ENCODE measurements at places on chromosomes 16 and 17.

DNA sequence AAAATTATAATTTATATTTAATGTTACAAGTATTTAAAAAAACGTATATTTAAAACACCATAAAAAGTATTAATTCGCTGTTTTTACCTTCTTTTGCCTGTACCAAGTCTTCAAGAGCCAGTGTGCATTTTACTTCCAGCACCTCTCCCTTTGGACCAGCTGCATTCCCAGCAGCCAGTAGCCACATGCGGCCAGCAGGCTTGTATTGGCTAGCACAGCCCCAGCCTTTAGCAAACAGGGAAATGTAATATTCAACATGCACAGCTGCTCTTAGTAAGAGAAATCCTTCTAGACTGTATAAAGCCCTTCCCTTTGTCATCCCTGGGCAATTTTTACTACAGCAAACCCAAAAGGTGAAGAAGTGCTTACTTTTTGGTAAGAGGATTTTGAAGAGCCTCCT, 6.6 kb downstream of the DHODH start:
- H3K27ac ChIP-seq, result peak overlapping the region; percentile 38
- no peak overlapping the region for H3K4me3 ChIP-seq
- no peaks in the 10 kb centered on the region for H3K27me3 ChIP-seq
- DNase-seq, result no peak
- peaks cover 4% of the 10 kb centered on the region for H3K36me3 ChIP-seq

DNA sequence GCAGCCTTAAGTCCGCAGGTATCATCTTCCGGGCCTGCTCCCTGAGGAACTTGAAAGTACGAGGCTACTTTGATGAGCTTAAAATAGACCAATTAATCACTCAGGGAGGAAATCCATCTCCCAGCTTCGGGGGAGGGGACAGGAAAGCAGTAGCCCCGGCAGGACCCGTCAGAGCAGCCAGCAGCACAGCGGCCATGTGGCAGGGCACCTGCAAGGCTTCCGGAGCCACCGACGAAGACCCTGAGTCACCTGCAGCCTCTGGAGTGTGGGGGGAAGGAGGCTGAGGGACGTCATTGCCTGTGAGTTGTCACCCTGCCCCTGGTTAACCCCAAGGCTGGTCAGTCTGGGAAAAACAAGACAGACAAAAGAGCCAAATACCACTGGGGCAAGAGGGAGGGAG, 4.4 kb upstream of the CYB561 start:
- H3K27ac ChIP-seq, result no peak overlapping the region
- H3K27me3 ChIP-seq, result peaks cover 12% of the 10 kb centered on the region
- H3K4me1 ChIP-seq, result peaks cover 8% of the 10 kb centered on the region
- H3K36me3 ChIP-seq, result no peaks in the 10 kb centered on the region
- H3K4me3 ChIP-seq, result no peak overlapping the region

- no peaks in the 10 kb centered on the region for H3K36me3 ChIP-seq
- H3K4me1 ChIP-seq, result no peaks in the 10 kb centered on the region
- no peak overlapping the region for H3K27ac ChIP-seq
- no peak overlapping the region for H3K4me3 ChIP-seq
- peak; percentile 30 for DNase-seq
Measured at GRCh38 chr17:82281502-82282238, 8.2 kb upstream of the CSNK1D start.

DNA sequence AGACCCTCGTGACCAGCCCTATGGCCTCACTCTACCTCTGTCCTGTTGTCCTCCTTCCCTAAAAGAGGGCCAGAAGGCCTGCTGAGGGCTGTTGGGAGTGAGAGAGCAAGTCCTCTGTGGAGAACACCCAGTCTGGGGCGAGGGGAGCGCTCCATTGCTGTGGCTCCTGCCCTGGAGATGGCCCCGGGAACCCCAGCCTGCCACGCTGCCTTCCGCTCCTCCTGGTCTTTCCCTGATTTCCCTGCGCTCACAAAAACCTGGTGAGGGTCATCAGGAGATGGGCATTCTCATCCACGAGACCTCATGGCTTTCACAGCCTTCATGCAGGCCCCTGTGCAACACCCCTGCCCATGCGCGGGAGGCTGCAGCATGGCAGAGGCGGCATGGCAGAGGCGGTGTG, 21.2 kb downstream of the DRC3 start:
- no peaks in the 10 kb centered on the region for H3K27me3 ChIP-seq
- H3K4me3 ChIP-seq, result no peak overlapping the region
- no peak overlapping the region for H3K27ac ChIP-seq
- H3K36me3 ChIP-seq, result no peaks in the 10 kb centered on the region
- peaks cover 21% of the 10 kb centered on the region for H3K4me1 ChIP-seq

GRCh38 chr16:85017151-85017550, 5.8 kb upstream of the ZDHHC7 start:
- H3K4me1 ChIP-seq, result peaks cover 13% of the 10 kb centered on the region
- no peak for DNase-seq
- no peak overlapping the region for H3K4me3 ChIP-seq
- no peaks in the 10 kb centered on the region for H3K27me3 ChIP-seq

DNA sequence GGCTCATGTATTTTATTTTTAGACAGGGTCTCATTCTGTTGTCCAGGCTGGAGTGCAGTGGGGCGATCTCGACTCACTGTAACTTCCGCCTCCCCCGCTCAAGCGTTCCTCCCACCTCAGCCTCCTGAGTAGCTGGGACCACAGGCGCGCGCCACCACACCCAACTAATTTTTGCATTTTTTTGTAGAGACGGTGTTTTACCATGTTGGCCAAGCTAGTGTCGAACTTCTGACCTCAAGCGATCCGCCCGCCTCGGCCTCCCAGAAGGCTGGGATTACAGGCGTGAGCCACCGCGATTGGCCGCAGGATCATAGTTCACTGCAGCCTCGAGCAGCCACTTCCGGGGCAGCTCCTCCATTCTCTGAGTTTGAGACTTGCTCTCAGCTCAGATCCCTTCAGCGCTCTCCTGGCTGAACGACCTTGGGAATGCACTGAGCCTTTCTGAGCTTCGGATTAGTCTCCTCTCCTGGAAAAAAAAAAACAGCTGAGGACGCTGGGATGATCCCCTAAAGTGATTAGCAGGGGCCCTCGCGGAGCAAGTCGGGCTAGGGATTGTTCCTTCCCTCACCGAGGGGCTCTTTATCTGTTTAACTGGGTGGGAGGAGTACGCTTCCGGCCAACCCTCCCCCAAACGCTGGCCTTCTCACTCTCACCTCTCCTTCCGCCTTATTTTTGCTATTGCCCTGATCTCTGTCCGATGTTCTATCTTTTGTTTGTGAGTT, 1.1 kb upstream of the PKMYT1 start:
- H3K36me3 ChIP-seq, result no peaks in the 10 kb centered on the region
- peaks cover 6% of the 10 kb centered on the region for H3K27me3 ChIP-seq
- DNase-seq, result no peak
- H3K4me3 ChIP-seq, result peak overlapping the region; percentile 89
- H3K27ac ChIP-seq, result no peak overlapping the region
- peaks cover 25% of the 10 kb centered on the region for H3K4me1 ChIP-seq

DNA sequence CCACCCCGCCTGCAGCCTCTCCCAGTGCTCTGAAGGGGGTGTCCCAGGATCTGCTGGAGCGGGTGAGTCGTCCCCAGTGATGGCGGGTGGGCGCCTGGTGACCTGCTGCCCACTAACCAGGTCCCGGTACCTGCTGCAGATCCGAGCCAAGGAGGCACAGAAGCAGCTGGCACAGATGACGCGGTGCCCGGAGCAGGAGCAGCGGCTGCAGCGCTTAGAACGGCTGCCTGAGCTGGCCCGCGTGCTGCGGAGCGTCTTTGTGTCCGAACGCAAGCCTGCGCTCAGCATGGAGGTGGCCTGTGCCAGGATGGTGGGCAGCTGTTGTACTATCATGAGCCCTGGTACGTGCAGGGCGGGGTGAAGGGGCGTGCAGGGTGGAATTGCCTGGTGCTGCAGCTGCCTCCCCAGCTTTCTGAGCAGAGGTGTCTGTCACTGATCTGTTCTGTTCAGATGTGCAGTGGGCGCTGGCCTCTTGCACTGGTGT, 3.6 kb downstream of the CDT1 start:
- no peak overlapping the region for H3K4me3 ChIP-seq
- H3K4me1 ChIP-seq, result peaks cover 13% of the 10 kb centered on the region
- no peak overlapping the region for H3K27ac ChIP-seq
- H3K36me3 ChIP-seq, result peaks cover 6% of the 10 kb centered on the region

- H3K27ac ChIP-seq, result peak overlapping the region; percentile 75
- H3K4me3 ChIP-seq, result peak overlapping the region; percentile 8
- H3K27me3 ChIP-seq, result no peaks in the 10 kb centered on the region
- peaks cover 51% of the 10 kb centered on the region for H3K4me1 ChIP-seq
Measured at GRCh38 chr17:77476931-77477805, 336.4 kb downstream of the SEC14L1 start.

DNA sequence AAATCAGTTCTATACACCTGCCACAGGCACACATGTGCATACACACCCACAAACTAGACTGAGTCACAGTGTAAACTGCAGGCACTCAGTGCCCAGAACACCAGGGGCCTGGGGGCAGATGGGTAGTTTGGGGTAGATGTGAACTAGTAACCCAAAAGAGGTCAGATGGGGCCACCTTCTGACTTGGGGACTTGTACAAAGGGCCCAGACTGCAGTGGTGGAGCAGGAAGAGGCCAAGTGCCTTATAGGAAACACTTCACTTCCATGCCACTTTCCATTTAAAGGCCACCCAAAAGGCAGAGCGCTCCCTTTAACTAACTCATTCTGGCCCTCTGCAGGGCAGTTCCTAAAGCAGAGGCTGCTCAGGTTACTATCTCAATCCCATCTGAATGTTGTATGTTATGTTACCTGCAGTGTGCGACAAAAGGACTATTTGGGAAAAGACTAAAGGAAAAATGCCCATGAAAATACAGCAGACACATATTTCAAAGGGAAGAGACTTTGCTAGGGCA, 27.8 kb upstream of the ERN1 start:
- no peak overlapping the region for H3K4me3 ChIP-seq
- H3K27me3 ChIP-seq, result no peaks in the 10 kb centered on the region
- H3K4me1 ChIP-seq, result peaks cover 84% of the 10 kb centered on the region

- DNase-seq, result no peak
- H3K27me3 ChIP-seq, result peaks cover 13% of the 10 kb centered on the region
- peaks cover 5% of the 10 kb centered on the region for H3K4me1 ChIP-seq
- H3K4me3 ChIP-seq, result peak overlapping the region; percentile 67
- H3K27ac ChIP-seq, result no peak overlapping the region
Measured at GRCh38 chr17:62629556-62630364, 2.3 kb downstream of the MRC2 start.

- H3K36me3 ChIP-seq, result peaks cover 15% of the 10 kb centered on the region
- no peak overlapping the region for H3K4me3 ChIP-seq
- H3K27me3 ChIP-seq, result no peaks in the 10 kb centered on the region
- no peak for DNase-seq
- H3K4me1 ChIP-seq, result no peaks in the 10 kb centered on the region
- no peak overlapping the region for H3K27ac ChIP-seq
Measured at GRCh38 chr17:36525113-36525512, 9.6 kb downstream of the MYO19 start.

GRCh38 chr16:68898026-68898425, 54.7 kb downstream of the TANGO6 start:
- no peak overlapping the region for H3K27ac ChIP-seq
- peaks cover 14% of the 10 kb centered on the region for H3K4me1 ChIP-seq
- no peak for DNase-seq
- no peaks in the 10 kb centered on the region for H3K36me3 ChIP-seq
- no peaks in the 10 kb centered on the region for H3K27me3 ChIP-seq
- no peak overlapping the region for H3K4me3 ChIP-seq

DNA sequence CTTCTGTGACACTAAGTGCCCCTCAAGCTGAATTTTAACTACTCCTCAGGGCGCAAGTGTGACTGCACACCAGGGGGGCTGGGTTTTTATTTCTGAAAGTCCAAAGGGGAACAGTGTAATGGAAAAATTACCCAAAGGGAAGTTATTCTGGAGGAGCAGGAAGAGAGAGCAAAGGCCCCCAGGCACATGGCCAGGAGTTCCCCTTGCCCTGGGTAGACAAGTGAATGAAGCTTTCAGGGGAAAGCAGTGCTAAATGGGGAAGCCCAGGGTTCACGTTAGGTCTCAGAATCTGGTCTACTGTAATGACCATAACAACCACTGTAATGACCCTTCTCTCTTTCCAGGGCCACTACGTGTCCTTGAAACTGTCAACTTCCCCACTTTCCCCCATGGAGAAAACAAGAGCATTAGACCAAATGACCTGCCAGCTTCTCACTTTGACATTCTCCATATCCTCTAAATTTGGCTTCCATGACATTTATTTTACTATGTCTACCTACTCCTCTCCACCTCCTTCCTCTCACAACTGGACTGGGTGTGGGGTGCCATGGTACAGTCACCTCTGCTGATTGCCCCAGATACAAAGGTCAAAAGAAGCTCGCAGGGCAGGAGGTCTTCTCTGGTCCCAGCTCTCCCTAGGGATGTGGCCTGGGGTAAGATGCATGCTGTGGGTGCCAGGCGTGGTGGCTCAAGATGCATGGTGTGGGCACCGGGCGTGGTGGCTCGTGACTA, 34.1 kb upstream of the MMP2 start:
- no peaks in the 10 kb centered on the region for H3K36me3 ChIP-seq
- no peak for DNase-seq
- no peak overlapping the region for H3K27ac ChIP-seq
- no peaks in the 10 kb centered on the region for H3K4me1 ChIP-seq
- no peak overlapping the region for H3K4me3 ChIP-seq

- H3K27ac ChIP-seq, result no peak overlapping the region
- H3K4me1 ChIP-seq, result no peaks in the 10 kb centered on the region
- no peaks in the 10 kb centered on the region for H3K36me3 ChIP-seq
Measured at GRCh38 chr17:19016881-19017280, 12.3 kb upstream of the FAM83G start.

DNA sequence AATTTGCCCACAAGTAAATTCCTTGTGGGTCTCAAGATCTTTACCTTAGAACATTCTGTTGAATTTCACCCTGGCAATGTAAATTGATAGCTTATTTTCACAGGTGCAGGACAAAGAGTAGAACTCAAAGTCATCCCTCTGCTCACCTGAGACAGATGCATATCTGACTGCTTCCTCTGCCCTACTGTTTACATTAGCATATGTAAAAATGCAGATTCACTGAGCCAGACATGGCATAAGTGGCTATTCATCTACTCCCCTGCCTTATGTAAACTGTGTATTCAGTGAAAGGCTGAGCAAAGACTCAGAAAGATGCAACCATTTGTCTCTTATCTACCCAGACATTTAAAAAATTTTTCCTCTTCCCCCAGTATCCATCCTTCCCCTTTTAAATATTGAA, 22.3 kb upstream of the MILR1 start:
- no peak overlapping the region for H3K4me3 ChIP-seq
- no peak overlapping the region for H3K27ac ChIP-seq
- no peak for DNase-seq
- H3K36me3 ChIP-seq, result no peaks in the 10 kb centered on the region
- H3K27me3 ChIP-seq, result no peaks in the 10 kb centered on the region

DNA sequence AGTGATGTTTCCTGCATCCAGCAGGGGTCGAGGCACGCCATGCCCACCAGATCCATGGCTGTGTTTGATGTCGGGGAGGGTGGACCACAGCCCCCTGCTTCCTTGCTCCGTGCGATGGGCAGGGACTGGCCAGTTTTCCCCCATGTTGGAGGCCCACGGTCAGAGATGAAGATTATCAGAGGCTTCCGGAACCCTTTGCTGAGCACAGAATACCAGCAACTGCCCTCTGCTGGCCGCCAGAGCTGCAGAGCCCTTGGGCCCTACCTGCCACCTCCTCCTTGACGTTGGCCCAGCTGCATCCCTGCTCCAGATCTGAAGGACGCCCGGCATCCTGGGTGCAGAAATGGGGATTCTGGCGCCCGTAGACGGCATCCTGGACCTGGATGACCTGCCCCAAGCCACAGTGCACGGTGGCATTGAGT, 23.7 kb upstream of the BCO1 start:
- no peaks in the 10 kb centered on the region for H3K27me3 ChIP-seq
- H3K4me1 ChIP-seq, result no peaks in the 10 kb centered on the region
- no peak overlapping the region for H3K4me3 ChIP-seq

GRCh38 chr16:324451-325334, 27.8 kb downstream of the AXIN1 start:
- no peaks in the 10 kb centered on the region for H3K36me3 ChIP-seq
- H3K27me3 ChIP-seq, result no peaks in the 10 kb centered on the region
- peaks cover 13% of the 10 kb centered on the region for H3K4me1 ChIP-seq
- no peak for DNase-seq
- H3K27ac ChIP-seq, result no peak overlapping the region

- H3K27me3 ChIP-seq, result peaks cover 16% of the 10 kb centered on the region
- no peak for DNase-seq
- H3K27ac ChIP-seq, result no peak overlapping the region
Measured at GRCh38 chr16:86044241-86044671, 145.3 kb downstream of the IRF8 start.
